T-cell (primary cell): ENCODE measurements at places on chromosomes 13 and 19.
A peak's percentile ranks its signal among the peaks of the same experiment; 100 is the strongest.

DNA sequence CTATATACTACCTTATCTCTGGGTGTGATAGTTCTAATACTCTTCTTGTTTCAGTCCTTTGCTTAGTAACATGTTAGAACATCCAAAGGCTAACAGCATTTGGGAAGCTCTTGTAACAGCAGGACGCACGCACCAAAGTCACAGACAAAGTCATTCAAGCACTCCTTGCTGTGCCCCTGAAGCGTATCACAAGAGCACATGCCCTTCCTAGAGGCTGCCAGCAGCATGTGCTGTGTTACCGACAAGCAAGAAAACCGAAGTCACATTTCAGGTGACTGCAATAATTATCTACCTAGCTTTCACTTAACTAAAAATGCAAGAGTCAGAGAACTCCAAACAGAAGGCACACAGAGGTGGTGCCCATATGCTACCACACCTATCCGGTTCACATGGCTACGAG, 194.1 kb downstream of the KLF12 start:
- no peak for DNase-seq

DNA sequence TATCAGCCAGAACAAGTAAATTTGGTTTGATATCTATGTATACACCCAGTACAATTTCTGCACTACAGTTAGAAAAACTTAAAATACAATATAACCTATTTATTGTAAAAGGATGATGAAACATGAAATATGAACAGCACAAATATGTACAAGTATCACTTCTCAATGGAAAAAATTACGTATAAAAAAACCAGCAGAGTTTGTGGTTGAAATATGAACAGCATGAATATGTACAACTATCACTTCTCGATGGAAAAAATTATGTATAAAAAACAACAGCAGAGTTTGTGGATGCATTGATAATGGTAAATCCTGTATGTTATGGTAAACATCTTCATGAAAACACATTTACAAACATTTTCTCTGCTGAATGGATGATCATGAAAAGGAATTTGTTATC, 32.4 kb upstream of the CEACAM21 start:
- no peak for DNase-seq

GRCh38 chr13:45728759-45729158, 26.6 kb downstream of the CBY2 start:
- DNase-seq = no peak

DNA sequence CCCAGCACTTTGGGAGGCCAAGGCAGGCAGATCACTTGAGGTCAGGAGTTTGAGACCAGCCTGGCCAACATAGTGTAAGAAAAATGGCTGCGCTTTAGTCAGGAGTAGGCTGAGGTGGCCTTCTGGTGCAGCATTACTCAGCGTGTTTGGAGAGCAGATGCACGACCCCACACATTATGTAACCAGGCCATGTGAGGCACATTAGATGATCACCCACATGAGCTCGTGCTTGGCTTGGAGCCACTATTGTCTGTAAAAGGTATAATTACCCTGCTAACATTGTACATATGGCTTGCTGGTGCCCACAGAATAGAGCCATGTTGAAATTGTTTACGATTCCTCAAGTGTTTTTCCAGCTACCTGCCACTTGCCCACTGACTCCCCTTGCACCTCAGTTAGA, 24.0 kb upstream of the SCEL start:
- no peak for DNase-seq

DNA sequence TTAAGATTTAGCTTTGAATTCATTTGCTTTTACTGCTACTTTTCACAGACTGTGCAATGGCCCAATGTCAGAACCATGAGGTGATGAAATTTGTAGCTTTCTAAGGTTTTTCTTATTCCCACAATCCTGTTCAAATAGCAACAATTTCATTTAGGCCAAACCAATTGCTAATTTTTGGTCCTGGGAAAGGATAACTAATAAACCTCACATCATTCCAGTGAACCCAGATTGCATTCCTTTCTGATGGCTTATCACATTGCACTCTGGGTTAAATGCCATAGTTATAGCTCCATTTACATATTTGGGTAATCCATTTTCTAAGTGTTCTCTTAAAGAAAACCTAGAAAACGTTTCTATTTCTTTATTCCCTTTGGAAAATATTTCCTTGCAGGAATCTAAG, 22.9 kb upstream of the POMP start:
- no peak for DNase-seq

DNA sequence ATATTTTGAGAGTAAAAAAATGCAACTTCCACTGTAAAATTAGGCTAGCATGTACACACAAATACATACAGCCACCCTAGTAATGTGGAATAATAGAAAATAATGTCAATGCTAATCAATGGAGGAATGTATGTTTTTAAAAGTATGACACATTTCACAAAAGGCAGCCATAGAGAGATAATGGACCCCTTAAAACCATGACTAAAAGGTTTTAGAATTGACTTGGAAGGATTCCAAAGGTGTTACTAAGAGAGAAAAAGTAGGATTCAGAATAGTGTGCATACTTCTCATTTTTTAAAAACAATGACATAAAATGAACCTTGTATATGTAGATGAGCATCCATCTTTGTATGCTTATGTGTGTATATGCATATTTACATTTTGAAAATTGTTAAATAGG, 597.9 kb upstream of the PCDH9 start:
- DNase-seq = no peak

GRCh38 chr13:110942248-110942981, 27.5 kb upstream of the ANKRD10 start:
- no peak for DNase-seq

DNA sequence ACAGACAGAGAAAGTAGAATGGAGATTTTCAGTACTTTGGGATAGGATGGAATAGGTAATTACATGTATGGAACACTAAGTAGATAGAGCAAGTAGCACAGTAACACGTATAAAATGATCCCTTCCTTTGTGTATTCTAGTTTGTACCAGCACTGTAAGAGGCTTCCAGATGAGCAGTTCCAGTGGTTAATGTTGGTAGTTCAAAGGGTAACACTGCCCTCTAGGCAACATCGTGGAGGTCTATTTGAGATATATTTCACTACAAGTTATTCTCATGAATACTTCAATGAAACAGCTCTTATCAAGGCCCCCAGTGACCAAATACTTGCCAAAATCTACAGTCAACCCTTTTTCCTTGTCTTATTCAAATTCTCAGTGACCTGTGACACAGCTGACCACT, 13.5 kb upstream of the ZNF563 start:
- no peak for DNase-seq

GRCh38 chr19:19552798-19553197, 14.7 kb downstream of the CILP2 start:
- DNase-seq = peak; percentile 37

GRCh38 chr13:64074971-64075474, 2659.4 kb upstream of the PCDH20 start:
- no peak for DNase-seq

DNA sequence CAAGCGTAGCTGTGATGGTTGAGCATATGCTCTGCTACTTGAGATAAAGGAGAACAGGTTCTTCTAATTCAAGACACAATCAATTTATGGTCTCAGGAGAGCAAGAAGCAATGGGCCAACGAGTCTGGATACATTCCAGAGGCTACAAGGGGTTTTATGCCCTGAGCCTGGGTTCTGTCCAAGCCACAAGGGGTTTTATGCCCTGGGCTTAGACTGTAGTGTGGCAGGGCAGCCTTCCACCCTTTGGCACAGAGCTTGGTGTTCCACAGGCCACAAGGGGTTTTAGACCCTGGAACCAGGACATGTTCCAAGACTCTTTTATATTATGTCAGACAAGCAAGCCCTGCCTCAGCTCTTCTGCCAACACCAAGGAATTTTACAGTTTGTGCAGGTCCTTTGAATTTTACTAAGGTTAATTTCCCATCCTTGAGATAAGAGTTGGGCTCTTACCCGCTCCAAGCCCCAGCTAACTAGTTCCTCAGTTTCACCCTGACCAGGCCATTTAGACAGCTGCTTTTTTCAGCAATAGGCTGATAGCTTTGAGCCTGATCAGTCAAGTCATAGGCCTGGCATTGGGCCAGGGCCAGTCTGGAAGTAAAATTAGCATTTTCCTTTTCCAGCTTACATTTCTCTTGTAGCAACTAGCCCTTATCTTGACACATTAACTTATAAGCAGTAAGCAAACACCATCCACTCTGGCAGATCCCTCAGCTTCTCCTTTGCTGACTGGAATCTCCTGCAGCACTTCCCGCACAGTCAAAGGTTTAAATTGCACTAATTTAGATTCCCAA, 95.0 kb downstream of the ZNF737 start:
- DNase-seq = no peak

DNA sequence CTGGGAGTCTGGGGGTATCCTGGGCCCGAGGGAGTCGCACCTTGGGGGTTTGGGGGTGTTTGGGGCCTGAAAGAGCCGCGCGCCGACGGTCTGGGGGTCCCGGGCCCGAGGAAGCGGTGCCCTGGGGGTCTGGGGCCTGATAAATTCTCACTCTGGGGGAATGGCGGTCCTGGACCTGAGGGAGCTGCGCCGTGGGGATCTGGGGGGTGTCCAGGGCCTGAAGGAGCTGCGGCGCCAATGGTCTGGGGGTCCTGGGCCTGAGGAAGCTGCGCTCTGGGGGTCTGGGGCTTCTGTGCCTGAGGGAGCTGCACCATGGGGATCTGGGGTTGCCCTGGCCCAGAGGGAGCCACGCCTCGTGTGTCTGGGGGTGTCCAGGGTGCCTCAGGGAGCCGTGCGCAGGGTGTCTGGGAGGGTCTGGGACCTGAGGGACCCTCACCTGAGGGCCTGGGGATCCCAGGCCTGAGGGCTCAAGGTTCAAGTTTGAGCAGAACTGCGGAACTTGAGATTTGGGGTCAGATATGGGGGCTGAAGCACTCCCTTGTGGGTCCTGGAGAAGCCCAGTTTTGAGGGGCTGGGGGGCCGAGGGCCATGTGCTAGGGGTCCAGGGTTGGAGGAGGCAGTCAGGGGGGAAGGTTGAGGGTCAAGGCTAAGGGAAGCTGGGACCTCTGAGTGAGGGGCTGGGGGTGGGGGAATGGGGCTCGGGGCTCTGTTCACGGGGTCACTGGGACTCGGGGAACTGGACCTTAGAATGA, 1.1 kb downstream of the HDGFL2 start:
- DNase-seq = no peak

DNA sequence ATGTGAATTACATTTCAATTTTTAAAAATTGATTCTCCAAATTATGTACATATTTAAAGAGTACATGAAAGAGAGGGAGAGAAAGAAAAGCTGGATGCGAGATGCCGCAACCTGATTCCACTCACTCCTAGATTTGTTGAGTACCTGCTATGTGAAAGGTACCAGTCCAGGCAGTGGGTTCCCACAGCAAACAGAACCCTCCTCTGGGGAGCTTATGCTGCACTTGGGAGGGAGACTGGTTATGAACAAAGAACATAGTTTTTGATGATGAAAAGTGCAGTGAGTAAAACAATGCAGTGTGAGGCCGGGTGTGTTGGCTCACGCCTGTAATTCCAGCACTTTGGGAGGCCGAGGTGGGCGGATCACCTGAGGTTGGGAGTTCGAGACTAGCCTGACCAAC, 43.4 kb downstream of the ACTN4 start:
- DNase-seq = no peak

DNA sequence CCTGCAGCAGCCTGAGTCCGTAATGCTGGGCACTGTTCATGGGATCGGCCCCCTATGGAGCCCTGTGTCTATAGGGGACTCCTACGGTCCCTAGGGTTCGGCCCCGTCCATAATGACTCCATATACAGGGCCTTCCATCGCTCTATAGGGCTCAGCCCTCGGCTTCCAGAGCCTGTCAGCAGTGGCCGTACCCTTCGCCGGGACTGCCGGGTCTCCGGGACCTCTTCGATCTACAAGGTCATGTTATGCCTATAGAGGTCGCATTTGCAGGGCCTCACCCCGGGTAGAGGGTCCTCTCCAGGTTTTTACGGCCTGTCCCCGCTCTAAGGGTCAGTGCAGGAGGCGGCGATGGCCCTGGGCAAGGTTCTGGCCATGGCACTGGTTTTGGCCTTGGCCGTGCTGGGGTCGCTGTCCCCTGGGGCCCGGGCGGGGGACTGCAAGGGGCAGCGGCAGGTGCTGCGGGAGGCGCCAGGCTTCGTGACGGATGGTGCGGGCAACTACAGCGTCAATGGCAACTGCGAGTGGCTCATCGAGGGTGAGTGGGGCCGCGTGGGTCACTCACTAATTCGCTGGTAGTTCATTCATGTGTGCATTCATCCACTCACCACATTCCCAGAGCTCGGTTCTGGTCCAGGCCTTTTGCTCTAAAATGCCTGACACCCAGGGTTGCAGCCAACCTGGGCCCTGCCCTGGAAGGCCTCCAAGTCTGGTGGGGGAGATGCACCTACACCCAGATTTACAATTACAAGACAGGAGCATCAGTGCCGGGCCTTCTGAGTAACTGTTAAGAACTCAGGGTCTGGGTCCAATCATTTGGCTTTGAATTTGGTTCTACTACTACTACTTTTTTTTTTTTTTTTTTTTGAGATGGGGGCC, 699 bp downstream of the MEGF8 start:
- DNase-seq = no peak

DNA sequence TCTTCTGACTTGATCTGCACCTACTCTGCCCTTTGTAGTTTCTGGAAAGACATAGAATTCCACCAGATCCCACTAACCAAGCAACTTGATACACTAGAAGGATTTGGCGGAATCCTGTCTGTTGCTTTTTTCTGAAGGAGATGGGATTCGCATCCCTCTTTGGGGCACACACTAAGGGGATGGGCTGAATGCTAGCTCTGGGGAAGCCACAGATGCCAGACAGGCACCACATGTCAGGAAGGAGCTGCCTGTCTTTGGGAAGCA, 52.1 kb downstream of the SERP2 start:
- no peak for DNase-seq

DNA sequence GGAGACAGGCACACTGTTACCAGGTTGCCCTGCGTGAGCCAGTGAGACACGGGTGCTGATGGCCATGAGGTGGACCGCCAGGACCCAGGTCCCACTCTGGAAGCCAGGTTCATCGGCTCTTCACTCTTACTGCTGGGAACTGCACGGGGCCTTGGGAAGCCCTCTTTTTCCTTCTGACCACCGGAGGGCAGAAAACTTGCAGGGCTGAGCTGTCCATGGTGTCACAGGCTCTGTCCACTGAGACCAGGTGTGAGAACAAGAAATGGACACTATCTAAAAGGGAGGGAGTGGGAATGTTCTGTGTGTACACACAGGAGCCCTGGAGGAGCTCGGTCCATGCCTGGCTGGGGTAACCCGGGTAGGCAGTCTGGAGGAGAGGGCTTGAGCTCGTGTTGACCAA, 93.4 kb downstream of the UQCRFS1 start:
- DNase-seq = no peak

DNA sequence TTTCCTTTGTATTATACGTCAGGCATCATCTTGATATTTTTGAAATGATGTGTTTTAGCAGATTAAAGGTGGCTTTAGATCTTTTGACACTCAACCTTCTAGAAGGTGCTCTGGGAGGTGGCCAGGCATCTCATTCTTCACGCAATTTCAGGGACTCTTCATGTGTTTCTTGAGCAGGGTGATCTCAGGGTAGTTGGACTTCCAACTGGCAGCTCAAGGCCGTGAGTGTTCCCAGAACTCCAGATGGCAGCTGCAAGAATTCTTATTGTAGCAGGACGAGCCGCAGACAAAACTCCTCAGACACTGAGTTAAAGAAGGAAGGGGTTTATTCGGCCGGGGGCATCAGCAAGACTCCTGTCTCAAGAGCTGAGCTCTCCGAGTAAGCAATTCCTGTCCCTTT, 82.5 kb upstream of the UBAC2 start:
- no peak for DNase-seq

GRCh38 chr13:78398743-78399410, 204.5 kb downstream of the POU4F1 start:
- DNase-seq = no peak

- DNase-seq = no peak
Measured at GRCh38 chr13:41995946-41996345, 35.0 kb upstream of the VWA8 start.
